ENCODE measurements at places on chromosomes 6 and 20. TPM values are rescaled to one million over a fixed set of nuclear protein-coding genes. Genes with fewer than 3 reads are reported as not detected.

BPIFA2 gene
- not detected for total RNA-seq

MAP3K5 gene
- total RNA-seq, result 65.7 TPM

BPIFB2 gene
- not detected for total RNA-seq

NKX2-4 gene
- not detected for total RNA-seq

TCP11 gene
- 33.3 TPM for total RNA-seq

DNA sequence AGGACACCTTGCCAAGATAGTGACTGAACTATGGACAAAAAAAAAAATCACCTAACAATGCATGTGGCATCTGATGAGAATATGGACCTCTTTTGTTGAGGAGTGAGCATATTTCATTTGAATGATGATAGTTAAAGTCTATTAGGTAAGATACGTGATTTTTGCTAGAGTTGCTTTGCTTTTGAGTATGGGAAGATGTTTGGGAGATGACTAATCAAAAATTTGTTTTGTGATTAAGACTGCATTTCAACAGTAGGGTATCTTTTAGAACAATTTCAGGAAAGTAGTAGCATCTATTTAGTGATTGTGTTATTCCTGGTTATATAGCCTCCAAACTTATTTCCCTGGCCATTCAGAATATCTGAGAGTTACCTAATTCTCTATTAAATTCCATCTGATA lies 878.6 kb upstream of the CITED2 start:
- H3K27me3 ChIP-seq, result no peaks in the 10 kb centered on the region
- no peak overlapping the region for H3K27ac ChIP-seq
- no peak for DNase-seq
- H3K36me3 ChIP-seq, result no peaks in the 10 kb centered on the region

DNA sequence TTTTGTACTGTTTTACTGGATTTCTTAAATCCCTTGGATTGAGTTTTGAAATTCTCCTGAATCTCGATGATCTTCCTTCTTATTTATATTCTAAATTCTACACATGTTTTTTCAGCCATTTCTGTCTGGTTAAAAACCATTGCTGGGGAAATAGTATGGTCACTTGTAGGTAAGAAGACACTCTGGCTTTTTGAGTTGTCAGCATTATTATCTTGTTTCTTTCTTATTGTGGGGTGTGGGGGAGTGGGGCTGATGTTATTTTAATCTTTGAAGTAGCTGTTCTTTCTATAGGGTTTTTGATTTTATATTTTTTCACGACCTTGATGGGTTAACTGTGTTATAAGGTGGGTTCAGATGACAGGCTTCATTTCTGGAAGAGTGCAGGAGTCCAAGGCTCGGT lies 37.4 kb upstream of the ADGRB3 start:
- no peak overlapping the region for H3K4me3 ChIP-seq
- DNase-seq, result no peak
- H3K4me1 ChIP-seq, result no peaks in the 10 kb centered on the region

- peak; percentile 84 for DNase-seq
- peak overlapping the region; percentile 28 for H3K27ac ChIP-seq
- no peaks in the 10 kb centered on the region for H3K27me3 ChIP-seq
- H3K36me3 ChIP-seq, result no peaks in the 10 kb centered on the region
- H3K4me3 ChIP-seq, result no peak overlapping the region
These were observed 287.3 kb upstream of the FOXQ1 start for GRCh38 chr6:1024587-1024986.

DNA sequence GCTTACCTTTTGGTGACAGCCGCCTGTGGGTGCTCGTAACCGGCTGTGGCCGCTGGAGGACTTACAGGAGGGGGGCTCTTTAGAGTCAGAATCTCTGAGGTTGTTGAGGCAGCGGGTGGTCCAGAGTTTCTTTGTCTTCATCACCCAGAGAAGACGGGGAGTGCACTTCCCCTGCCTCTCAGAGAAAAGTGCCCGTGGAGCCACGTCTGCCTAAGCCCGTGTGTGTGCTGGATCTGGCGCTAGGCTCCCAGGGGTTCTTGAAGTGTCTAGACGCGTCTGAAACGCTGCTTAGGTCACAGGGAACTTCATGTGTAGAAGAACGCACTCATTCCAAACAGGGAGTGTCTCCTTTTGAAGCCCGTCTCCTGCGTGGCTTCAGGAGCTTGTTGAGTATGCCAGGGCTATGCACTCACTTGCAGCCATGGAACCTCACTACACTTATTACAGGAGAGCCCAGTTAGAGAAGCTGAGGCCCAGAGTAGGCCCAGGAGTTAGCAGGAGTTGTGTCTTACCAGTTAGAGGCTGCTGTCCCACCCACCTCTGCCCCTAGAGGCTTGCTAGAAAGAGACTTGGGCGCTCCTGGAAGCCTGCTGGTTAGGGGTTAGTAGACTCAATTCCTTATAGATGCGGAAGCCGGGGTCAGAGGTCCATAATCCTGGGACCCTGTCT lies 1.3 kb downstream of the LSM14B start:
- H3K27me3 ChIP-seq, result no peaks in the 10 kb centered on the region
- H3K4me3 ChIP-seq, result peak overlapping the region; percentile 82
- H3K27ac ChIP-seq, result peak overlapping the region; percentile 78
- no peak for DNase-seq
- H3K36me3 ChIP-seq, result peaks cover 26% of the 10 kb centered on the region

DNA sequence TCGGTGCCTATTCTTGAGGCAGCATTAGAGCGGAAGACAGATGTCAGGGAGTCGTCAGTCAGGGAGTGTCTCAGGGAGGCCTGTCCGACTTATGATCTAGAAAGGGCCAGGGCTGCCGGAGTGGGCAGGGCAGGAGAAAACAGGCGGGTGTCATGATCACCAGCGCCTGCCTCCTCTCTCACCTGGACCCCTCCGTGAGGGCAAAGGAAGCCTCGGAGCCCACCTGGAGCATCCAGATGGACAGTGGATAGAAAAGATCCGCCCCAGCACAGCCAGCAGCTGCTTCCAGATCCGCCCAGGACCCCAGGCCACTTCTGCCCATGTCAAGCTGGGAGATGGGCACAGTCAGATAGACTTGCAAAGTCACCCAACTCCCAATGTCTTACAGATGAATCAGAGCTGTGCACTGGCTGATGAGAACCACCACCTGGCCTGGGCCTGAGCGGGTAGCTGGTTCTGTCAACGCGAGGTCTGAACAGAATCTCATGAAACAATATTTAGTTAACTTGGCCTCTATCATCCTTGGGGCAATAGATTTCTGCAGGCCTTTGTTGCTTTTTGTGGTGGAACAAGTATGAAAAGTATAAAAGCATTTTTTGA lies 22.2 kb downstream of the PSMG4 start:
- peaks cover 6% of the 10 kb centered on the region for H3K4me1 ChIP-seq
- H3K36me3 ChIP-seq, result peaks cover 6% of the 10 kb centered on the region
- no peaks in the 10 kb centered on the region for H3K27me3 ChIP-seq
- no peak for DNase-seq
- no peak overlapping the region for H3K4me3 ChIP-seq

GRCh38 chr6:149901444-149902140 lies 3.7 kb upstream of the RAET1E start:
- H3K4me3 ChIP-seq, result no peak overlapping the region
- H3K27ac ChIP-seq, result no peak overlapping the region
- no peak for DNase-seq
- no peaks in the 10 kb centered on the region for H3K27me3 ChIP-seq
- H3K4me1 ChIP-seq, result no peaks in the 10 kb centered on the region

DNA sequence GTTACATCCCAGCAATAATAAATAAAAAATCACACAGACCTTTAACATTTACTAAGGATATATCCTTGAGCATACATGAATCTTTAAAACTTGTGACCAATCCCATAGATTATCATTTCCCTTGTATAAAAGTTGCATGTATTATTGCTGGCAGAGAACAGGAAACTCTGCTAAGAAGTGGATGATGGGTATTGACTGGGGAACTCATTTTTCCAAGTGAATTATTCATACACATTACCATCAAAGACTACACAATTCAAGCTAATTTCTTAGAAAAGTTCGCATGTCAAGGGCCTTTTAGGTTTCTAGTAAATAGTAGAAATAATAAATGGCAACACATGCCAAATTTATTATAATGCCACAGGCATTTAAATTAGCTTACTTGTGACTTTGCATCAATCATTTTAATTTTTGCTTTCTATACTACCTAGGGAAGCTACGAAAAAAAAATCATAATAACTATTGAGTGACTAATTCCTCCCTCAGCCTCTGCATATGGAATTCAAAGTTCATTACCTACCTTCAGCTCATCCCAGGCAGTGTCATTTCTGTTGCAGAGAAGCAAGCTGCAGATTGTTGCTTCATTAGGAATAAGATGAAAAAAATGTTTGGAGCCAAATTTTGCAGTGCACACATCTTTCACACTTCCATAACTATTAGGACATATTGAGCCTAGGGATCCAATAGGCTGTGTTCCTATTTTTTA lies 25.8 kb downstream of the MKKS start:
- H3K27ac ChIP-seq, result no peak overlapping the region
- H3K4me3 ChIP-seq, result no peak overlapping the region
- no peaks in the 10 kb centered on the region for H3K4me1 ChIP-seq
- H3K27me3 ChIP-seq, result no peaks in the 10 kb centered on the region
- no peaks in the 10 kb centered on the region for H3K36me3 ChIP-seq

DNA sequence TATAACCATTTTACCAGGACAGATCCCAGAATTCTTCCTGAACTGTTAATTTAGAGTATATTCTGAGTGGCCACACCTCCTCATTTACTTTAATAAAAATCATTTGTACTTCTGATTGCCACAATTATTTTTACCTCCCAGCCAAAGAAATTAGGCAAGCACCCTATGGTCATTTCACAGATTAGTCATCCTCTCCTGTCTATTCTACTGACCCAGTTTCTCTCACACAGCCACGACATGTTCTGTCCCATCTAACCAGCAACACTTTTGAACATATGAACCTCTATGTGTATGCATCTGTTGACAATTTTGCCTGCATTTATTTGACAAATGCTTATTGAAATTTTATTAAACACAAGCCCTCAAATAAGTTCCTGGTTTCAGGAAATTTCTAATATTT lies 202.6 kb upstream of the STXBP5 start:
- no peaks in the 10 kb centered on the region for H3K36me3 ChIP-seq
- H3K27ac ChIP-seq, result no peak overlapping the region
- no peaks in the 10 kb centered on the region for H3K4me1 ChIP-seq
- no peaks in the 10 kb centered on the region for H3K27me3 ChIP-seq
- no peak overlapping the region for H3K4me3 ChIP-seq
- no peak for DNase-seq

GRCh38 chr6:169567819-169568218 lies 134.0 kb downstream of the WDR27 start:
- no peaks in the 10 kb centered on the region for H3K27me3 ChIP-seq
- no peaks in the 10 kb centered on the region for H3K4me1 ChIP-seq
- H3K27ac ChIP-seq, result no peak overlapping the region
- DNase-seq, result no peak
- no peaks in the 10 kb centered on the region for H3K36me3 ChIP-seq

- no peak overlapping the region for H3K4me3 ChIP-seq
- no peak for DNase-seq
- no peak overlapping the region for H3K27ac ChIP-seq
These were observed 73.2 kb downstream of the JPH2 start for GRCh38 chr20:44113618-44114376.

- H3K4me1 ChIP-seq, result no peaks in the 10 kb centered on the region
- no peak overlapping the region for H3K27ac ChIP-seq
- DNase-seq, result no peak
- peaks cover 6% of the 10 kb centered on the region for H3K27me3 ChIP-seq
- no peaks in the 10 kb centered on the region for H3K36me3 ChIP-seq
These were observed 106.4 kb upstream of the PDE10A start for GRCh38 chr6:165769401-165769800.

GRCh38 chr6:160992061-160992979 lies 751 bp downstream of the MAP3K4 start:
- H3K27ac ChIP-seq, result peak overlapping the region; percentile 97
- peak; percentile 67 for DNase-seq
- no peaks in the 10 kb centered on the region for H3K27me3 ChIP-seq

- H3K4me1 ChIP-seq, result no peaks in the 10 kb centered on the region
- H3K36me3 ChIP-seq, result no peaks in the 10 kb centered on the region
- DNase-seq, result no peak
- H3K4me3 ChIP-seq, result no peak overlapping the region
- no peak overlapping the region for H3K27ac ChIP-seq
- H3K27me3 ChIP-seq, result no peaks in the 10 kb centered on the region
These were observed 311.3 kb upstream of the FERMT1 start for GRCh38 chr20:6434131-6434530.

DNA sequence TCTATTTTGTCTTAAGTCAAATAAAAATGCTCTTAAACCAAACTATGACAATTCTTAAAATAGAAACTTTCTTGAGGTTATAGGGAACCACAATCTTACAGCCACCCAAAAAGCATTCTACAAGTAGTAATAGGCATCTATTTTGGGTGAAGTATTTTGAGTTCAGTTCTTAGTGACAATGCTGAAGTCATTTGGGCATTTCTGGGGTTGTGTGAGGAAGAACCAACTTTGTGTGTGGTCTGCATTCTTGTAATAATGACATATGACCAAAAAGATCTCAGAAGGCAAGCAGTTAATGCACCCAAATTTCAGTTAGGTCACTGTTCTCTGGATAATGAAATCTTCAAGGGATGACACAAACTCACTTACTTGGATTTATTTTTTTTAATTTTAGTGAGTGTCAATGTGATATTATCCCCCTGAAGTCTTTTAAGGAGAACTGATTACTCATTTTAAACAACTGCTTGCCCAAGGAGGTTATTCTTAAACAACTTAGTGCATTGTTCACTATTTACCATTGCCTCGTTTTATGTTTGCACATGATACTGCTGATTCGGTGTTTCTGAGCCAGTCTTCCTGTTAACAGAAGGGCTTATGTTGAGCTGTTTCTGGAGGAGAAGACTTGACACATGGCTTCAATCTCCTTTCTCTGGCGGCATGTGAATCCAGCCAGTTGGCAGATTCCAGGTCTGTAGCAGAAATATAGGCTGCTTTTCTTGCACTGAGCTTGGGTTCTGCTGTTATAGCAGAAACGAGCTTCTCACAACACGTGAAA lies 618.9 kb downstream of the BCKDHB start:
- no peaks in the 10 kb centered on the region for H3K27me3 ChIP-seq
- H3K36me3 ChIP-seq, result no peaks in the 10 kb centered on the region
- DNase-seq, result no peak
- H3K4me1 ChIP-seq, result no peaks in the 10 kb centered on the region

- H3K36me3 ChIP-seq, result no peaks in the 10 kb centered on the region
- no peak overlapping the region for H3K27ac ChIP-seq
- H3K4me3 ChIP-seq, result no peak overlapping the region
- DNase-seq, result no peak
These were observed 665.2 kb downstream of the DOK5 start for GRCh38 chr20:55140631-55141030.

GRCh38 chr6:125188594-125189203 lies 35.1 kb downstream of the TPD52L1 start:
- H3K4me3 ChIP-seq, result no peak overlapping the region
- no peaks in the 10 kb centered on the region for H3K27me3 ChIP-seq
- H3K4me1 ChIP-seq, result peaks cover 4% of the 10 kb centered on the region

DNA sequence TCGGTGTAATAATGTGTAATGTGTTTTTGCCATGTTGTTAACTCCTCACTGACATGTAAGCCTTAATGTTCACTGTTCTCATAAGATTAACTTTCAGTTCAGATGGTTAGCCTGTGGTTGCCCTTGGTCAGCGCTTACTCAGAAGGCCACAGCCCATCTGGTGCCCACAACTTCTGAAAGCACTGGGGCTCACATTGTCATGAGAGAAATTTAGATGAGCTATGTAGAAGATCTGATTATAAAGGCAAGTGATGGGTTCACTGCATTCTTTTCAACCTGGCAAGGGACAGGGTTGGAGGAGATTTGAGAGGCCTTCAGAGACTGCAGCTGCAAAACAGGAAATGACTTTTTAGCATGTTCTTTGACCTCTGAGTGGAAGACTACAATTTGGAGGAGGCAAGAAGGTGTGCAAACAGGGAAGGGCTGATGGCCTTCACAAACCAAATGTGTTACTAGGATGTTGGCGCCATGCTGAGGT lies 242.3 kb upstream of the SUPT3H start:
- H3K4me1 ChIP-seq, result no peaks in the 10 kb centered on the region
- no peaks in the 10 kb centered on the region for H3K27me3 ChIP-seq

- H3K36me3 ChIP-seq, result peaks cover 6% of the 10 kb centered on the region
- H3K27me3 ChIP-seq, result no peaks in the 10 kb centered on the region
- no peaks in the 10 kb centered on the region for H3K4me1 ChIP-seq
- no peak overlapping the region for H3K4me3 ChIP-seq
- no peak overlapping the region for H3K27ac ChIP-seq
These were observed 34.6 kb downstream of the NEDD9 start for GRCh38 chr6:11197850-11198249.
